ENCODE measurements at places on chromosomes 5 and 9.

- DNase-seq: no peak
Observed at GRCh38 chr5:42826757-42827515, 15.2 kb upstream of the SELENOP start.

DNA sequence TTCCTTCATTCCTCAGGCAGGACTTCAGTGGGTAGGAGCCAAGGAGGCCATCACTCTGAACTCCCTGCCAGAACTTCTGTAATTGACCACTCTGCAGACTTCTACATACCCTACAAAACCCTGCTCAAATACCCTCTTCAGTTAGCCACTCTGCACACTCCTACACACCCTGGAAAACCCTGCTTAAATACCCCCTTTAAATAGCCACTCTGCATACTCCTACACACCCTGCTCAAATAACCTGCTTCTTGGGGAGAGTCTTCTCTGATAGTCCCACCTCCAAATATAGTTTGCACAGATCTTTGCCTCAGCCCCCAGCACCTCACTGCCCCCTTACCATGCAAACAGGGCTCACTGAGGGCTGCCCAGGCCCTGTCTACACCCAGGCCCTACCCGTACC, 18.6 kb upstream of the CARD19 start:
- no peak for DNase-seq

- DNase-seq: no peak
Observed at GRCh38 chr5:56215019-56215830, 17.9 kb downstream of the ANKRD55 start.

- DNase-seq: no peak
Observed at GRCh38 chr5:94240134-94240533, 378.3 kb downstream of the KIAA0825 start.

- DNase-seq: no peak
Observed at GRCh38 chr9:16612627-16613026, 257.8 kb downstream of the BNC2 start.

- no peak for DNase-seq
Observed at GRCh38 chr9:33101104-33101951, 24.9 kb upstream of the SMU1 start.

DNA sequence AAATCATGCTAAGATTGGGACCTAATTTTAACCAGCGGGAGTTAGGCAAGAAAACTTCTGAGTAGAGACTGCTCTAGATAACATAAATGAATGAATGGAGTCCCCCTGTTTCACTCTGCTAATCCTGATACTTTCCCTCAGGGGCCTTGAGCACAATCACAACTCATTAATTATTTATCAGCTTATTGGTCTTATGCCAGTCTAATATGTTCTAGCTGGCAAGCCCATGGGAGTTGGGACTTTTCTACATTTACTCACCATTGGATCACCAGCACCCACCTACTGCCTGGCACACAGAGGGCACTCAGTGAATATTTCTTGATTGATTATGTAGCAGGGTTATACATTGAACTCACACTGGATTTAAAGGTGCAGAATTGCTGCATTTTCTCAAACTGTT, 13.5 kb upstream of the TMED7 start:
- DNase-seq: no peak

Data from NCI-H187 treated with DMSO at 0.1 percent for 48 hours (cell line).